Hippocampal formation (tissue), 2 donors: ENCODE measurements at places on chromosomes 4 and X.

DNA sequence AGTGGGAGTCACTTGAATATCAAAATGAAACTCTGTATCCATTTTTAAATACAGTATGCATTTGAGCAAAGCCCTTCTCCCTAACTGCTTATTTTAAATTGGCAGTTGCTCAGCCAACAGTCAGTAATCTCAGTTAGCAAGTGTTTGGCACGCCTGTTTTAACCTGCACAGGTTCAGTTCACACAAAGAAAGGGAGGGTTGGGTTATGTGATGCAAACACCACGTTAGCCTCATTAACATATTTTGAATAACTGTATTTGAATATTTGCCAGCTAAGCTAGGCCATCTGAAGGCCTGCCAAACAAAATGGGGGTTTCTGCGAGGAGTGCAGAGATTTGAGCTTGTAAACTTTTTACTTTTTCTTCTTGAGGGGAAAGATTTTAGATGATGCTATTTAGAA is 19.8 kb downstream of the GAB1 start:
- DNase-seq: no peak

GRCh38 chr4:174009686-174010451 is 273.6 kb downstream of the FBXO8 start:
- no peak for DNase-seq

DNA sequence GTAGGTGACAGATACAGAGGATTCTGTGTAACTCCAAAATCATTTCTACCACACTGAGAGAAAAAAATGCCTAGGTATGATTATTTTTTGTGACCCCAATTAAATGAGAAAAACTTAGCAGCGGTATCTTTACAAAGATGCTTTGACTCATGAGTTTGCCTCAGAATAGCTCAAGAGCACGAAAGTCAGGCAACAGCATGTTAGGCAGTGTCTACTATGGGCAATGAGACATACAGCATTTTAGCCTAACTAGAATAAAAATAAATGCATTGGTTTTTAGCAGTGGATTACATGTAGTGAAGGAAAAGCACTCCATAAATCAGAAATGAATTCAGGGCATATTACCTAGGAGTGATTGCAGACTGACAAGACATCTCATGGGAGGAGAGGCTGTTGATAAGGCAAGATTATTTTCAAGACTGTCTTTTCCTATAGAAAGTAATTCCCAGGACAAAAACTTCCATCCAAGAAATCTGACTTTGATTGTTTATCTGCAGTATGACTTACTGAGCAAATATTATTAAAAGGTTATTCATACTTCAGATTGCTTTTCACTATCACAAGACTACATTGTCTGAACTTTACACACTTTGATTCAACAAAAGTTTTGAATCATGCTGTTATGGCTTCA is 3.6 kb downstream of the ANXA10 start:
- no peak for DNase-seq

GRCh38 chr4:154739111-154739510 is 4.7 kb upstream of the LRAT start:
- no peak for DNase-seq

- no peak for DNase-seq
Observed at GRCh38 chr4:165208741-165209388, 1.5 kb downstream of the KLHL2 start.

DNA sequence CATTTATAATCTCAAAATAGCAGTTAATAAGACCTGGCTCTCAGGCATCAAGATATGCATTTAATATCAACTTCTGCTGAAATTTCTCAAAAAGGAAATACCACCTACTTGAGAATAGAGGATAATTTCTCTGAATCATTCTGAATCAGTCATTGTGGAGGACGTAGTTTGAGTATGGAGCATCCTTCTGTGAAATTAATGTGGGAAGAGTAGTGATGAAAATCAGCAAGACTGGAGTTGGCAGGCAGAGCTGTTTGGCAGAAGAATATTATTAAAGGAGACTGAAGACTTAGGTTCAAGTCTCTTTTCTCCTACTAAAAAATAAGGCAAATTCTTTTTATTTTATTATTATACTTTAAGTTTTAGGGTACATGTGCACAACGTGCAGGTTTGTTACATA is 325.6 kb upstream of the ATOH1 start:
- DNase-seq: no peak

GRCh38 chr4:40307627-40308497 is 27.3 kb upstream of the CHRNA9 start:
- DNase-seq: no peak

DNA sequence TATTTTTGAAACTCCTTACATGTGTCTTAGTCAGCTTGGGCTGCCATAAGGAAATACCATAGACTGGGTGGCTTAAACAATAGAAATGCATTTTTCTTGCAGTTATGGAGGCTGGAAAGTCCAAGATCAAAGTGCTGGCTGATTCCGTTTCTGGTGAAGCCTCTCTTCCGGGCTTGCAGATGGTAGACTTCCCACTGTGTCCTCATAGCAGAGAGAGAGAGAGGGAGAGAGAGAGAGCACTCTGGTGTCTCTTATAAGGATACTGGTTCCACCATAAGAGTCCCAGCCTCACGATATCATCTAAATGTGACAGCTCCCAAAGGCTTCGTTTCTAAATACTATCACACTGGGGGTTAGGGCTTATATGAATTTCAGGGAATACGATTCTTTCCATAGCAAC is 39.7 kb downstream of the ENPEP start:
- DNase-seq: no peak

GRCh38 chr4:161359491-161359890 is 804.3 kb downstream of the FSTL5 start:
- no peak for DNase-seq

DNA sequence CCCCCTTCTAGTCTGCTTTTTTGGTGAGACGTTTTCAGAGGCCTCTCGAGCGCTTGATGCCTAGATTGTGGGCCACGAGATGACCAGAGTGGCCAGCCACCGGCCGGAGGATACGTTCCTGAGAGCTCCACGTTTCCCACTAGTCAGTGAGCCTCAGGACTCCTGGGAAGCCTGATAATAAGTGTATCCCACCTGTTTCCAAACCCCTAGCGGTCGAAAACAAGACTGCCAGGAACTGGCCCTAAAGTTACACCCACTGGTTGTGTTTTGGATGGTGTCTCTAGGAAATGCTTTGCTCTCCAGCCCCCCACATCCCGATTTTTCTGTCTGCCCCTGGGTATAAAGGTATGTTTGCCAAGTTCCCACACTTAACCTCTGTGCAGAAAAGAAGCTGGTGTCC is 4.6 kb upstream of the RS1 start:
- DNase-seq: no peak

DNA sequence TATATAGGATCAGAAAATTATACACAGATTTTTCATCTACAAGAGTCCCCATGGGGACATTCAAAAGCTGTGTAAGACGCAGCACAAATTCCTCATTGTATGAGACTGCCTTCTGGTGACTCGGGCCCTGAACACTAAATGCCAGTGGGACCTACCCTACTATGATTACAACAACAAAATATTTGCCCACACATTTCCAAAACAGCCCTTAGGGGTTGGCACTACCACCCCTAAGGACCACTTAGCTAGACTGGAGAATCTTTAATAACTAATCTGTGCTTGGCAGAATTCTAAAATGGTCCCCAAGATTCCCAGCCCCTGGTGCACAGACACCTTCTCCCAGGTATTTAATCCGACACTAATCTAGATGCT is 29.1 kb downstream of the UCHL1 start:
- no peak for DNase-seq
